ENCODE measurements at places on chromosomes 5 and 9.
A peak's percentile ranks its signal among the peaks of the same experiment; 100 is the strongest.

- no peak for DNase-seq
Measured at GRCh38 chr5:163384669-163385068, 52.7 kb upstream of the CCNG1 start.

- no peak for DNase-seq
Measured at GRCh38 chr5:151243564-151243963, 9.4 kb upstream of the GM2A start.

GRCh38 chr5:129377504-129377903 is 82.6 kb upstream of the ADAMTS19 start:
- DNase-seq, result no peak

DNA sequence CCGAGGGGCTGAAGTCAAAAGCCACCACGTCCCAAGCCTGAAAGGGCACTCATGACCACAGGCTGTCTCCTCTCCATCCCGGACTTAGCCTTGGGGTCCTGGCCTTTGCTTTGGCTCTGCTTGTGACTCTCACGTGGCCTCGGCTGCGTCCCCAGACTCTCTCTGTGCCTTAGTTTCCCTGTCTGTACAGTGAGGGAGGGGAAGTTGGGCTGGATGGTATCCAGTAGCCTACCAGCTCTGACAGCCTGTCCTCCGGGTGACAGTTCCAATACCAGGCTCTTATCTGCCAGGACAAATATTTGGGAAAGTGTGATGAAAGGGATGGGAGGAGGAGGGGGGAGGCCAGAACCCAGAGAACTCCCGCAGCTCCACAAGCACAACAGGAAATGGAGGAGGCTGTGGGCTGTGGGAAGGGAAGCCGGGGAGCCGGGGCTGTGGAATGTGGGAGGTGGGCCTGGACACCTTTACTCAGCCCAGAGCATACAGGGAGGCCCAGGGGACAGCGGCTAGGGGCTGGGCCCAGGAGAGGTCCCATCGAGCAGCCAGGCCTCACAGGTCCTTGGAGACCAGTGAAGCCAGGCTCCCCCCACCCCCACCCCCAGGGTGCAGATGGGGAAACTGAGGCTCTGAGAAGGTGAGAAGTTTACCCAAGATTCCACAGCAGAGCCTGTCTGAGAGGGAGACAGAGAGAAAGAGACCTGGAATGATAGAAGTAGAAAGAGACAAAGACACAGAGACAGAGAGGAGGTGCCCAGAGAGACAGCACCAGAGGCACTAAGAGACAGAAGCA is 18.3 kb downstream of the PDGFRB start:
- no peak for DNase-seq

DNA sequence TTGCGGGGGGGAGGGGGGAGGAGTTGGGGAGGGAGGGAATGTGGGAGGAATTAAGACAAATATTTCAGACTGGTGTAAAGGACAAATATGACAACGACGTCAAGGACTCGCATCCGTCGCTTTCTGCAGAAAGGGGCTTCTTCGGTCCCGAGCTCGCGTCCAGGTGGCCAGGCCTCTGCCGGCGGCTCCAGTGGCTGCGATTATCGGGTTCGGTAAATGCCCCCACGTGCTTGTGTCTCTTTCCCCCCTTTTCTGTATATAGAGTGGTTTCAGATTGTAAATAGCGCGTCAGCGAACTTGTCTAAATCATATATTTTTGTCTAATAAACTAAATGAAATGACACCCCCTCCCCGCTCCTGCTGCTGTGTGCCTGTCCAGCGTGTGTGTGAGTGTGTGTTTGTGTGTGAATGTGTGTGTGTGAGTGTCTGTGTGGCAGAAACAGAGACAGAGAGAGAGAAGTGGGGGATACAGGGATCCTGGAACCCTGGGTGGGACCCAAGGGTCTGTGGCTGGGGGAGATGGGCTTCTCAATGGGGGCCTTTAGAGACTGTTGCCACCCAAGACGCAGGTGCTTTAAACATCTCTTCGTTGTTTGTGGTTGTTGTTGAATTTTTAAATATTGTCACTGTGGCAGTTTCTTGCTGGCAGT is 5.6 kb downstream of the IRX1 start:
- DNase-seq, result no peak

DNA sequence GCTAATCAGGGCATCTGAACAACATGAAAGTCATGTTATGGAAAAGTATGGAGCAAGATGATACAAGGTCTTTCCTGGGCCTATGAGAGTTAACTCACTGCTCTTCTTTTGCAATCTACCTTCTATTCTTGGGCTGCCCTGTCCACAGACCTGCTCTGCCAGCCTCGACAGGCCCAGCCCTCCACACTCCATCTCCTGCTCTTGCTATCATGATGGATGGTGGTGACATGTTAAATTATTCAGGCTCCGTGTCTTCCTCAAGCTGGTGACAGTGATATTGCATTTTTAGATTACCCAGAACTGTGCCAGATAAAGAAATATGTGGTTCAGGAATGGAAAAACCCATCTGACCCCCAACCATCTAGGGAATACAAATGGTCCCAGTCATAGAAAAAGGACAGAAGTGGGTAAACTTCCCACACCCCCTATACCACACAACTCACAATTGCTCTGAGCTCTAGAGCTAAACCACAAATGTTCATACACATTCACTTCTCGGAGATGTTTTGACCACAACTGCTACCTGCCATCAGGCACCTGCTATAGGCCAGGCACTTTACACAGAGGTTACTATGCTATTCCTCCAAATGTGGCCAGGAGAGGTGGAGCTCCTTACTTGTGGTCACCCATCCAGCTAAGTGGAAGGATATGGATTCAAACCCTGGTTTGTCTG is 311.3 kb downstream of the ASTN2 start:
- DNase-seq, result no peak

DNA sequence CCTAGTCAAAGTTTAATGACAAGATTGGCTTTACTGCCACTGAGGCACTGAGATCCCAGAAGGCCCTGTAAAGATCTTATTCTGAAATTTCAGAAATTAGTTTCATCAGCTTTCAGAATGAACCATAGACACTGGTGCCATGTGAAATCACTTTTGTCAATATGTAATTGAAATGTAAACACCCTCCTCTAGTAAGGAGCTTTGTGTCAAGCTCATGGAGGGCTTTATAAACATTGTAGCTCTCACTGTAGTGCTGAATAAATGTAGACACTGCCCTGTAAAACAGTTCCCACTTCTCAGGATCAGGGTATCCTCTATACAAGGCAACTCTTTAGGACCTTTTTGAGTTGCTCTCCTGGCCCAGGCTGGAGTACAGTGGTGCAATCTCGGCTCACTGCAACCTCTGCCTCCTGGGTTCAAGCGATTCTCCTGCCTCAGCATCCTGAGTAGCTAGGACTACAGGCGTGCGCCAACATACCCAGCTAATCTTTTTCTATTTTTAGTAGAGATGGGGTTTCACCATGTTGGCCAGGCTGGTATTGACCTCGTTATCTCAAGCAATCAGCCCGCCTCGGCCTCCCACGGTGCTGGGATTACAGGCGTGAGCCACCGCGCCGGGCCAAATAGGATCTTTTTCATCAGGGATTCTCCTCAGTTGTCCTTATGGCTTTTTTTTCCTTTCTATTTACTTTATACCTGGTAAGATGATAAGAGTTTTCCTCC is 1823.9 kb upstream of the CDH9 start:
- DNase-seq, result no peak

DNA sequence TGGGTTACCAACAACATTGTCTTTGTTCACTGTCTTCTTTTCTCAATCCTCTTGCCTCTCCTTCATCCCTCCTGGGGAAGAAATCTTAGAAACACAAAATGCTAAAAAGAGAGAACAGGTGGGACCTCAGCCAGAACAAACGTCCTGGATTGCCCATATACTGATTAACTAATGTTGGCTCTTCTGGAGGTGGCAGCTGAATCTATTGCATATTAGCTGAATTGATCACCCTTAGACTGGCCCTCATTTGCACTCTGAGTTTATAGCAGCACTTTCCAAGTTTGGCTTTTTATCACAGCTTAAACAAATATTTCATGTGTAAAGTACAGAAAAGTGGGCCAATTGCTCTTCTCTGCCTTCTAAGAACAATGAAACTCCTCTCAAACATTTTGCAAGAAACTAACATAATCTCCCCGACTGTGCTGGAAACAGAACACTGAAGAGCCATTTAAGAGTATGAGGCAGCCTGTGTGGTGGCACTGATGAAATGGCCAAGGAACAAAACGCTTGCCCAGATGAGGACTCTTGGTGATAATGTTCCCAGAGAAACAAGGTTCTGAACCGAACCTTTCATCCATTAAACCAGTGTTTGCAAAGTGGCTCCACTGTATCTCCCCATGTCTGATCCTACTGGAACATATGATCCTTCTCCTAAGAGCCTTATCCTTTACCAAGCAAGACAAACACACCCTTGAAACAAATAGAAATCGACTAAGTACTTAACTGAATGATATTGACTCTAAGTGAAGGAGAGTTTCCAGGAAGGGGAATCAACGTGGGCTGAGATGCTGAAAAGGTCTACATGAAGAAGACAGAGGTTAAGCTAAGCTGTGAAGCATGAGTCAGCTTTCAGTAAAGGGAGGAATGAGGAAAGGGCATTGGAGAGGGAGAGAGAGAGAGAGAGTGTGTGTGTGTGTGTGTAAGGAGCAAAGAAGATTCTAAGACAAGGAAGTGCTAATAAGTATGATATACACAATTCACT is 83.2 kb upstream of the LIFR start:
- no peak for DNase-seq

- DNase-seq, result peak; percentile 42
Measured at GRCh38 chr9:37036776-37037502, 2.9 kb upstream of the PAX5 start.

DNA sequence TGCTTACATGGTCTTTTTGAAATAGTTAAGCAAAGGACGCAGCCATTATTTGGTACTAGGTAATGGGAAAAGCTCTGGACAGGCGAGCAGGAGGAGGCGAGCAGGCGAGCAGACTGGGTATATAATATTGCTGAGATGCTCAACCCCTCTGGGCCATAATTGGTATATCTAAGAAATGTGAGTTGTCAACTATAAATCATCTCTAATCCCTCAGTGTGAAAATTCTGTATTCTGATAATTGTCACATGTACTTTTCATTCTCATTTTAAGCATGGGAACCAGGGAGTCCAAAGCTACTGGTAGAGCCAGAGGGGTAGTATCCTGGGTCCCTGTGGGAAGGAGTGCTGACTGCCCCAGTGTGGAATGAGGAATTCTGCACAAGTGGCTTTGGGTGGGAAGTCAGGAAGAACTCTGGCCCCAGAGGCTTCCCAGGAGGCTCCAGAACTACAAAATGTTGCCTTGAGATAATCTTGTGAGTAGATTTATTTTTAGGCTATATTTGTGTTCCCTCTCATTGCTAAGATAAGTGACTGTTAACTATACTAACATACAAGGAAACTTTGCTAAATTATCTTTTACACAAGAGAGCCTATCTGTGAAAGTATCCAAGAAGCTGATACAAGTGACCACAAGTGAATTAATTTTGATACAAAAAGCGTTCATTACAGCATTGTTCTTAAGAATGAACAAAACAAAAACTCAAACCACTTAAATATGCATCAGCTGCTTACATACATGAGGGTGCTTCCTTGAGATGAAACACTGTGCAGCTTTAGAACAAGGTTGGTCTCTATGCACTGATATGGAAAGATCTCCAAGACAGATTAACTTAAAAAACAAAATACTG is 70.5 kb upstream of the TNFAIP8 start:
- DNase-seq, result no peak

DNA sequence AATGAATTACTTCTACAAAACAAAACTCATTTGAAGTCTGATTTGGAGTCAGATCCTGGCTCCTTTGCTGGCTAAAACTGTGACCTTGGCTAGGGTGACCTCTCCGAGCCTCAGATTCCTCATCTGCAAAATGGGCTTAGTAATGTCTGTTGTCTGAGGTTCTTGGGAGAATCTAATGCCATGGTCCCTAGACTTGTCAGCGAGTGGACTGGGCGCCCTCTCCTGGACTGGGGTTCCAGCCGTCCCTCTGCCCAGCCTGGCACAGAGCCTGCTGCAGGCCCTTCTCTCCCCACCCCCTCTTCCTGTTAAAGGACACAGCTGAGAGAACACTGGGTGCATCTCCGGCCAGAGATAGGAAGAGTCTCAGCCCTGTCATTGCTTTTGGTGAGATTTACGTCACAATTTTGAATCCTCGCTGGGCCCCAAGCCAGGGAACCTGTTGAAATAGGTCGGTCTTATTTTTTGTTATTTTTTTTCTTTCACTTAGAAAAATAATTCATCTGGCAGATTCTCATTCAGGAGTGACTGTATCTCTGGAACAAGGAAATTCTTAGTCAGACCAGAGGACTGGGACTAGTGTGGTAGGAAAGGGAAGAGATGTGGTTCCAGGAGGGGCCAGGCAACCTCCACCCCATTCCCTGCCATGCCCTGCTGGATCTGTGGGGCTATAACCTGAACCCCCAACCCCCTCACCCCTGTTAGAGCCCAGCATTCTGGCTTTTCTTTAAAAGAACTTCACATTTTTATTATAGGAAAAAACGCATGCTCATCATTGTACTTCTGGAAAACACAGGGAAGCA is 48.2 kb upstream of the RPL26L1 start:
- DNase-seq, result no peak

GRCh38 chr5:58188262-58188651 is 271.6 kb downstream of the PLK2 start:
- no peak for DNase-seq

DNA sequence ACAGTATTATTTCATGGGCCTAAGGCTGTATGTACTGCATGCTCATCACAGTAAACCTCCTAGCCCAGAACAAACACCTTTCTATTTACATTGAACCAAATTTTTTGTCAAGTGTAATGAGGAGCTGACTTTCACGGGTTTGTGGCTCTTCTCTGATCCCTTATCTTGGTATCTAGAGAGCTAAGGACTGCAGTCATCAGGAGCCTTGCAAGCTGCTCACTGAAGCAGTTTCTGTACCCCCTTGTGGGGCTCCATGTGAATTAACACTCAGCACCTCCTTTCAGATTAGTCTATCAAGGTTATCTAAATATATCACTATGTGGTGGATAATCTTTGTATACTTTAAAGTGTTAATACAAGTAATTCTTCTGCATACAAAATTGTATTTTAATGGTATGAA is 108.2 kb downstream of the AUH start:
- DNase-seq, result no peak

DNA sequence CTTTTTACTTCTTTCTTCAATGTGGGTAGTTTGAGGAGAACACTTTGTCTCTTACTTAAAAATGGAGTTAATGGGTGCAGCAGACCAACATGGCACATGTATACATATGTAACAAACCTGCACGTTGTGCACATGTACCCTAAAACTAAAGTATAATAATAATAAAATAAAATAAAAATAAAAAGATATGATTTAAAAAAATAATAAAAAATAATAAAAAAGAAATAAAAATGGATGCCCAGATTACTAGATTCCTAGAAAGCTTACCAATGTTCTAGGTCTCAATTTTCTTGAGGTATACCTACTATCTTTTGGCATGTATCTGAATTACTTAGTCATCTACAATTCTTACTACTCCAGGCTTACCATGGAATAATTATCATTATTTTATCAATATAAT is 2001.6 kb upstream of the CDH9 start:
- DNase-seq, result no peak

GRCh38 chr9:108517651-108518365 is 338.0 kb downstream of the ACTL7B start:
- no peak for DNase-seq

GRCh38 chr5:77849308-77849900 is 73.3 kb upstream of the TBCA start:
- no peak for DNase-seq

GRCh38 chr9:27154908-27155307 is 45.9 kb downstream of the TEK start:
- no peak for DNase-seq

All from neural crest cell (in vitro differentiated cells).